K562 (cell line): ENCODE measurements at places on chromosomes 2 and 18.

- no peak for DNase-seq
These were observed 220.5 kb upstream of the ID2 start for GRCh38 chr2:8461341-8461740.

DNA sequence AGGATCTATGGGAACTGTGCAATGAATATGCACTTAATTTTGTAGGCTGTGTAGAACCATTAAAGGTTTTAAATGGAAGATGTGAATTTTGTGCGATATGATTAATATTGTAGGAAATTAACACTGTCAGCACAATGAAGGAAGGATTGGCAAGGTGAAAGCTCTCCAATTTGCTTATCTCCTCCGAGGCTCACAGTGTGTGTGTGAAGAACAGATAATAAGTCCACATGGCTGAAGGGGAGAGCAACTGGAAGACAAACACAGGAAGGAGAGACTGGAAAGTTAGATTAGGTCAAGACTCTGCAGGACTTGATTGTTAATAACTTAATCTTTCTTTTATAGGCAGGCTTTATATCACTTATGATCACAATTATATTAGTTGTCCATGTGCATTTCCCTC is 269.7 kb upstream of the VRK2 start:
- peak; percentile 47 for DNase-seq

DNA sequence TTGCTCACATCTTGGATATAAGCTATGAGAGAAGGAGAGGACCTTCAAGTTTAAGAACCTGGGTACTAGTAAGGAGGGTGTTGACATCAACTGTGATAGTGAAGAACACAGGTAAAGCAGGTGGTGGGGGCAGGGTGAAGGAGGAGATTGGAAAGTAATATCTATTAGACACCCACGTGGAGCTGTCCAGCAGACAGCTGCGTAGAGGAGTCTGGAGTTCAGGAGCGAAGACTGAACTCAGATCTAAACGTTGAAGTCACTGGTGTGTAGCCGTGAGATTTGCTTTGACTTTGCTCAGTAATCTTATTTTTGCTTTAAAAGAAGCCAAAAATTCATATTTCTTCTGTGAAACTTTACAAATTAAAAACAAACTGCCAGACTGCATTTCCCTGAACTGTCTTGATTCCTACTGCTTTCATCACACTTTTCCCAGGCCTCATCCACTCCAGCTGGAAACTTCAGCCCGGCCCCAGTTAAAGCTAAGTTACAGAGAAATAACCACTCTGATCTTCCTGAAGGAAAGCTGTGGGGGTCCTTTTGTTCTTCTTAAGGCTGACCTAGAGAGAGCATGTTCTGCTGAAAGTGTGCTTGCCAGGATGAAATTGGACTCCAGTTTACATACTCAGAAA is 533.3 kb downstream of the CNTNAP5 start:
- no peak for DNase-seq

- DNase-seq: no peak
These were observed 15.5 kb downstream of the KCNS3 start for GRCh38 chr2:17894005-17894404.

GRCh38 chr18:27695052-27695451 is 481.9 kb downstream of the CDH2 start:
- no peak for DNase-seq

DNA sequence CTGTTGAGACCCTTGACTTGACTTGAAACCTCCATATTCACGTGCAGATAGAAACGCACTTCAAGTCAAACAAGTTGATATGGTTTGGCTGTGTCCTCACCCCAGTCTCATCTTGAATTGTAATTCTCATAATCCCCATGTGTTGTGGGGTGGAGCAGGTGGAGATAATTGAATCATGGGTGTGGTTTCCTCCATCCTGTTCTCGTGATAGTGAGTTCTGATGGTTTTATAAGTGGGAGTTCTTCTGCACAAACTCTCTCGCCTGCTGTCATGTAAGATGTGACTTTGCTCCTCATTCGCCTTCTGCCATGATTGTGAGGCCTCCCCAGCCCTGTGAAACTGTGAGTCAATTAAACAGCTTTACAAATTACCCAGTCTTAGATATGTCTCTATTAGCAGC is 21.4 kb downstream of the SLC3A1 start:
- DNase-seq: no peak

DNA sequence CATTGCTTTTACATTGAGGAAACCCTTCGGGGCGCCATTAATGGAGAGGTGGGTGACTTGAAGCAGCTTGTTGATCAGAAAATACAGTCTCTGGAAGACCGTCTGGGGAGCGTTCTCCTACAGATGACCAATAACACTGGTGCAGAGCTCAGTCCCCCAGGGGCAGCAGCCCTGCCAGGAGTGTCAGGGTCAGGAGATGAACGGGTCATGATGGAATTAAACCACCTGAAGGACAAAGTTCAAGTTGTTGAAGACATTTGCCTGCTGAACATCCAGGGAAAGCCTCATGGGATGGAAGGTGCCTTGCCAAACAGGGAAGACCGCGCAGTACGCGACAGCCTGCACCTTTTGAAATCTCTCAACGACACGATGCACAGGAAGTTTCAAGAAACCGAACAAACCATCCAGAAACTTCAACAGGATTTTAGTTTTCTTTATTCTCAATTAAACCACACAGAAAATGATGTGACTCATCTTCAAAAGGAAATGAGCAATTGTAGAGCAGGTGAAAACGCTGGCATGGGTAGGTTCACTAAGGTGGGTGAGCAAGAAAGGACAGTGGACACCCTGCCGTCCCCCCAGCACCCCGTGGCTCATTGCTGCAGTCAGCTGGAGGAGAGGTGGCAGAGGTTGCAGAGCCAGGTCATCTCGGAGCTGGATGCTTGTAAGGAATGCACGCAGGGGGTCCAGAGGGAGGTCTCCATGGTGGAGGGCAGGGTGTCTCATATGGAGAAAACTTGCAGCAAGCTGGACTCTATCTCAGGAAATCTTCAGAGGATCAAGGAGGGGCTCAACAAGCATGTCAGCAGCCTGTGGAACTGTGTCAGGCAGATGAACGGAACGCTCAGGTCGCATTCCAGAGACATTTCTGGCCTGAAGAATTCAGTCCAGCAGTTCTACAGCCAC is 45.0 kb downstream of the EMILIN2 start:
- DNase-seq: no peak

GRCh38 chr2:3712424-3712823 is 9.0 kb downstream of the DCDC2C start:
- no peak for DNase-seq

DNA sequence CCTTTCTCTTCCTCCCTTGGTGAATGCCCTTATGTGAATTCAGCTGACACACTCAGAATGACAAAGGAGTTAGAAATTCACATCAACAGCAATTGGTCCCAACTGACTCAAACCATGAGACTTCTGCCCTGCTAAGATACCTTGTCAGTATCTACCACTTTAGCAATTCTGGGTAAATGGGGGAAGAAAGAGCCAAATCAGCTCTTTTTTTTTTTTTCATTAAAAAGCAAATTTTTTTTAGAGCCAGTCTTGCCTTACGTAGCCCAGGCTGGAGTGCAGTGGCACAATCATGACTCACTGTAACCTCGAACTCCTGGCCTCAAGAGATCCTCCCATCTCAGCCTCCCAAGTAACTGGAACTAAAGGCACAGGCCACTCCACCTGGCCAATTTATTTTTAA is 1.7 kb upstream of the PPP4R1 start:
- DNase-seq: no peak

DNA sequence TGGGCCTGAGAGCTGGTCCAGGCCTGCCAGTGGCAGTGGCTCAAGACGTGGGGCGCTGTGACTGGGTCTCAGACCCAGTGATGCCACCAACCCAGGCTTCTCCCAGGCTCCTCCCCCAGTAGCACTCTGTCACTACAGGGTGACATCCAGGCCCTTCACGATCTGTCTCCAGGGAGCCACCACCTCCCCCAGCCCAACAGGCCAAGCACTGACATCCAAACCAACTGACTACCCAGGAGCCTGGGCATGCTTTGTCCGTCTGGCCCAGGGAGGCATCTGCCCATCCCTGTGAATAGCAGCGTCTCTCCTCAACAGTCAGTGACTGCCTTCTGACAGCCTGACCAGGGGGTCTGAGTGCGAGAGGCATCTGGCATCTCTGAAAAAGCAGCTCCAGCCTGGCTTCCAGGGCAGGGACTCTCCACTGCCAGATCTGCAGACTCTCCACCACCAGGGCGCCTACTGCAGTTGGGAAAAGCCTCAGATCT is 13.0 kb downstream of the TEX44 start:
- DNase-seq: no peak

DNA sequence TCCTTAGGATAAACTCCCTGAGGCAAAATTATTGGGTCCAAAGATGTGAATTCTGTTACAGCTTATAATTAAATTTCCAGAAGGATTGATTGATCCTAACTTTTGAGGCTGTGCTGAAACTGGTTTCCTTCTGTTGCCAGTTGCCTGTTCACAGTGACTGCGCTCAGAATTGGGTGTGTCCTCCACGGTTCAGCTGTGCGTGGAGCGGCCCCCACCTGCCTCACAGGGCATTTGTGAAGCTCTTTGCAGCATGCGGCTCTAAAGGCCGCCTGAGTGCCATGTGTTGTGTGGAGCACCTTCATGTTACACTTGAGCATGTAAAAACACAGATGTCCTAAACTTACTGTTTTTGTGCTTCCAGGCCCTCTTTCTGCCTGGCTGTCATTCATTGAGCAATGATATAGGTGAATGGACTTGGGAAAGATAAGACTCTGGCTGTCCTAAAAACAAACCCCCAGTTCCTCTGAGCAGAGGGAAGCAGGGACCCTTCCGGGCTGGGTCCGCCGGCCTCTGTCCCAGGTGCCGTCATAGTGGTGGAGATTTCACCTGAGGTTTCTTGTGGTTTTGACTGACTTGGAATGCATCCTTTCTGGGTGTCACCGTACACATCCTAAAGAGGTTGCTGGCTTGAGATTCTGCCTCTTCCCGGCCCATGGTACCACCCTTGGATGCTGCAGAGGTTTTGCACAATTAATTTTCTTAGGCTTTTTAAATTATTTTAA is 173.6 kb downstream of the LDLRAD4 start:
- DNase-seq: no peak

DNA sequence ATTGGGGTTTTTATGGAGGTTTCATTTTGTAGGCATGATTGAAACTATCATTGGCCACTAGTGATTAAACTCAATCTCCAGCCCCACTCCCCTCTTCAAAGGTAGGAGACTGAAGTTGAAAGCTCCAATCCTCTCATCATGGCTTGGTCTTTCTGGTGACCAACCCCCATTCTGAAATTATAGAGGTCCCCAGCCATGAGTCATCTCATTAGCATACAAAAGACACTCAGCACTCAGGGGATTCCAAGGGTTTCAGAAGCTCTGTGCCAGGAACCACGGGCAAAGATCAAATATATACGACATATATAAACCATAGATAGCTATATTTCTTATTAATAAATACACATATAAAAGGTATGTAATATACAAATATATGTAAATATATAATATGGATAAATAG is 256.0 kb upstream of the POU3F3 start:
- DNase-seq: no peak

GRCh38 chr2:223696719-223697118 is 94.6 kb upstream of the SCG2 start:
- DNase-seq: no peak

DNA sequence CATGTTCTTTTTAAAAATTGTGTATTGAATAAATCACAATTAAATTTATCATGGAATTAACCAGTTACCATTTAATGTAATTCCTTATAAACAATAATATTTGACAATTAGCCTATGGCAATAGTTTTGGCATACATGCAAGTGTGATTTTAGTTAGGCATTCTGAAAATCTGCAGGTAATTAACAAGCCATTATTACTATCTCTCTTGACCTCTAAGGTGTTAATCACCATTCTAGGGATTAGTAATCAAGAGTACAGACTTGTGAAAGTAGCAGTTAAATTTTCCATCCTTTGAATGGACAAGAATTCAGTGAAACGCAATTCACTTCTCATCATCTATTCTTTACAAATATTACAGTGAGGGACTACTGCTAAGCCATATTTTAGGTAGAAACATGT is 127.7 kb upstream of the CHST9 start:
- no peak for DNase-seq

DNA sequence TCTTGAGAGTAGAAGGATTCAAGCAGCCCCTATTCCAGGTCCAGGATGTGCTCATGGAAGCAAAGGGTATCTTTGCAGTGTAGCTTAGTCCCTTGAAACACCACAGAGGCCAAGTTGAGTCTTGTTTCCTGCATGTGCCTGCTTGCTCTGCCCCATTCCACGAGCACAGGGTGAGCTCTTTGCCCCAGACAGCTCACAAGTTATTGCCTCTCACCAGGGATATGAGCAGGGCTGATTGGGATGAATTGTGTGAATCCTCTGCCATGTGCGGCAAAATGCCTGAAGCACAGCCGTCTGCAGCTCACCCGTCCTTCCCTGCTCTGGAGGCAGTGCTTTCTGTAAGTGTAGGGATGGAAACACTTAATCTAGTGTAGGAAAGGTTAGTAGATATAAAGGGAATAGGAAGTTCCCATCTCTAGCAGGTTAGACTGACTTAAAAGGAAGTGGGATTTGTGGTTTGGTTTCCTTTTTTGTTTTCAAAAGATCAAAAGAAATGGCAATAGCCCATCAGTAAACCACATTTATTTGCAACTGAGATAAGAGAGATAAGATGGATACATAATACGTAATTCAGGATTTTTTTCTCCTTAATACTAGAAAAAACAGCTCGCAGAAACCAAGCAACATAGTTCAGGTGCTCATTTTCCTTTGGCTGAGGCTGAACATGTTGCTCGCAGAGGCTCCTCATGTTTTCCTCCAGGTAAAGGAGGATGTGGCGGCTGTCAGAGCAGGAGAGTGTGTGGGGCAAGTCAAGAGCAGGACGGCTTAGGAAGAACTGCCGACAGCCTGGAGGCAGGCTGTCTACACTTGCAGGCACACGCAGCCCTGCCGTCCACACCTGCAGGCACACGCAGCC is 41.4 kb downstream of the TMEM182 start:
- DNase-seq: no peak

GRCh38 chr2:177327009-177327408 is 62.5 kb upstream of the NFE2L2 start:
- no peak for DNase-seq

GRCh38 chr2:199811346-199811745 is 39.6 kb downstream of the FTCDNL1 start:
- DNase-seq: no peak

- no peak for DNase-seq
These were observed 96.6 kb downstream of the TMEM17 start for GRCh38 chr2:62409442-62409841.

DNA sequence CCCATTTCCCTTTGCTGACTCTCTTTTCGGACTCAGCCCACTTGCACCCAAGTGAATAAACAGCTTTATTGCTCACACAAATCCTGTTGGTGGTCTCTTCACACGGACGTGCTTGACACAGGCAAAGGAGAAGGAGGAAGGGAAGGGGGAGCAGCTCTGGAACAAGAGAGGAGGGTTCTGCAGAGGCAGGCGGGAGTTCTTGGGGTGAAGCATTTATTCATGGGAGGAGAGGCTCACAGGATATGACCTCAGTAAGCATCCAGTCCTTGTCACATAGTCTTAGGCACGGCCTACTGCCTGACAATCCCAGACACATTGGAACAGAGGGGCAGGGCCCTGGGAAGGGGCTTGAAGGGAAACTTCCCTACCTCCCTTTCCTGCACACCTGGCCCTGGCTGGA is 171.7 kb upstream of the HS6ST1 start:
- DNase-seq: no peak
